ENCODE measurements at places on chromosomes 16 and 17.

GRCh38 chr17:55654022-55654421, 68.6 kb downstream of the TMEM100 start:
- no peak for DNase-seq

DNA sequence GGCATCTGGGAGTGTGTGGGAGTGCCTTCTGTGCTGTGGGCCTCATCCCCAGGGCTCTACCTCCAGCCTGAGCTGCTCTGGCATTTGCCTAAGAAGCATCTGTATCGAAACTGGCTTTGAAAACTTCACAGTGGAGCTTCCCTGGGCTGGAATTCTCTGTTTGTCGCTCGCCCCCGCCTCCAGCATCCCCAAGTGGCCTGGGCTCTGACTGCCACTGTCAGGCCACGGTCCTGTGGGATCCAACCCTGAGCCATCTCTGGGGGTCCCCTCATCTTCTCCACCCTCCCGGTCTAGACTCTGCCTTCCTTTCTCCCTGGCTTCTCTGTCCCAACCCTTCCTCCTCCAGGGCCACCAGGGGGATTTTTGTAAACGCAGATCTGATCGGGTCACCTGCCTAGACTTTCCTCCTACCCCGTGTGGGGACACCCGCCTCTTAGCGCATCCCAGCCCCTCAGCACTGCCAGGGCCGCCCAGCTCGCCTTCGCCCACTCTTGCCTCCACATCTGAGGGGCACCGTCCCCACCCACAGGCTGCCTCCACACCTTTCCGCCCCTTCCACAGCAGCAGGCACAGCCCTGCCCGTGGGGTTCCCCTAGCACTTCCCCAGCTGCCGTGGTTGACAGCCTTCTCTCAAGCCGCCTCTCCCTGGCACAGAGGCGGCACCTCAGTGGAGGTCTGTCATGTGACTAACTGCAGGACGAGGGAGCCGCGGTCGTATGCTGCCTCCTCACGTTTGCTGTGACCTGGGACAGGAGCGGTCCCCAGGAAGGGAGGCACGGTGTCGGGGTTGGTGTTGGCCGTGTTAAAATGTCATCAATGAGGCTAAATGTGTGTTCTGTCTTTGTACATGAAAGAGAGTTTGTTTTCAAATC, 12.0 kb downstream of the TBC1D24 start:
- no peak for DNase-seq

GRCh38 chr16:2260250-2260649, 7.7 kb downstream of the RNPS1 start:
- no peak for DNase-seq

GRCh38 chr16:9203956-9204355, 112.5 kb downstream of the HAPSTR1 start:
- no peak for DNase-seq

DNA sequence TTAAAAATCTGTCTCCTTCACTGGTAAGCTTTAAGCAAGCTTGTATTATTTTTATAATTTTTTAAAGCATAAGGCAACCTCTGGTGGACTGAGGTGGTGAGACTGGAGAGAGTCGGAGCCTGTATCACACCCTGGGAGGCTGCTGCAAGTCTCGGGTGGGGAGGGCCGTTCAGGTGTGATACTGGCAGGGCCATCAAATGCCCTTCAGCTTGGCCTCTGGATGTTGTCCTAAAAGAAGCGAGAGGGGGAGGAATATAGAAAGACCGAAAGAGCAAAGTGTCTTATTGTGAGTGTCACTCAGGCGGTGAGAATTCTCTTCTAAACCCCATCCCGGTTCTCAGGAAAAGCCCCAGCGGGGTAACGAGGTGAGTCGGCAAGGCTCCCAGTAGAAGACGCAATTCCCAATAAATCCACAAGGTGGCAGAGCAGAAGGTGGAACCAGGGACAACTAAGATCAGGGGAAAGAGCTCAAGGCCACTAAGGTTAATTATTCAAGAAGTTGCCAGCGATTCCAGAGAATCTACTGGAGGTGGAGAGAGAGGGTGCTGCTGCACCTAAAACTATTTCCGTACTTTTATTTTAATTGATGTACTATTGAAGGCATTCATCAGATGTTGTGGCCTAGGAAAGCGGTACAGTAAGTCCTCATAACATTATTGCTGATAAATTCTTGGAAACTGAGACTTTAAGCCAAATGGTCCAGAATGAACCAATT, 14.1 kb downstream of the C17orf67 start:
- DNase-seq = peak; percentile 87

DNA sequence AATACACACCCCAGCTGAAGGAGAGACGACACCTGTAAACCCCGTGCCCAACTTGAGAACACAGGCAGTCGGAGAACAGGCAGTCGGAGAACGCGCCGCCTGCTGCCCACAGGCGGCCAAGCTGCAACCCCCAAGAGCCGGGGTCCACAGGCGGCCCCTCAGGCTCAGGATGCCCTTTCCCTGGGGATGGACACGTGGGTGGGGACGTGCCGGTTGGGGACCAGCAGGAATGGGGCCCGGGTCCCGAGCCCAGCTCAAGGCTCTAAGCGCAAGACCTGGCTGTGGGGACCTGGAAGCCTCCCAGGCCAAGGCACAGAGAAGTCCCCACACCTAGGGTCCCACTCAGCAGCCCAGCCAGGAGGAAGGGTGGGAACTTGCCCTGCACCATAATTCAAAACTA, 79.5 kb upstream of the GNG13 start:
- no peak for DNase-seq

GRCh38 chr16:11456741-11457140, 111.5 kb downstream of the RMI2 start:
- no peak for DNase-seq

DNA sequence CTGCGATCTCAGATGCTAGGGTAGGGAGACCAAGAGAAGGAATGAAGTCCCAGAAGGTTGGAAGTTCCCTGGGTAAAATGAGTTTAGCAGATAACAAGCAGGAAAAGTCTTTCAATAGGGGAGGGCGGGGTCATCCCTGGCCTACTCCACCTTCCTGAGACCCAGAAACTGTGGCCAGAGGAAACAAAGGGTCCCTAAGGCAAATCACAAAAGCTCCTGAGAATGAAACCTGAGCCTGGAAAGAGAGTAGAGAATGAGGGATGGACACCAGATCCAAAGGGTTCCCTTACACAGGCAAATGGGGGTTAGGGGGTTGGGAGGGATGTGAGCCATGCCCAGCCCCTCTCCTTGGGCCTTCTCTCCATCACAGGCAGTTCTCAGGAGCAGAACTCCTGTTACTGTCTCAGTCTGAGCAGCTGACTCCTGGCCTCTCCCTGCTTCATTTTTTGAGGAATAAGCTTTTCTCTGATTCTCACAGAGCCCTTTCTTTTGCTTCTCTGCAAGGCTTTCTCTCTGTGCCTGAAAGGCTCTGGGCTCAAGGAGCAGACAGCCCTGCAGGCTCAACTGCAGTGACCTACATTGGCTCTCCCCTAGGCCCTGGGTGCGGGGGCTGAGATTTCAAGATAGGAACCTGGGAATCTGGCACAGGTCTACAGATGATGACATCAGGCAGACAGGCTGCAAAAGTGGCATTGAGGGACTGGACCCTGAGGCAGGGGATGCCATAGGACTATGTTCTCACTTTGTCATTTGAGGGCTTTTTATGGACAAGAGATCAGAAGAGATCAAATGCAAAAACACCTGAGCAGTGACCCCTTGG, 9.8 kb upstream of the NR1D1 start:
- peak; percentile 72 for DNase-seq

DNA sequence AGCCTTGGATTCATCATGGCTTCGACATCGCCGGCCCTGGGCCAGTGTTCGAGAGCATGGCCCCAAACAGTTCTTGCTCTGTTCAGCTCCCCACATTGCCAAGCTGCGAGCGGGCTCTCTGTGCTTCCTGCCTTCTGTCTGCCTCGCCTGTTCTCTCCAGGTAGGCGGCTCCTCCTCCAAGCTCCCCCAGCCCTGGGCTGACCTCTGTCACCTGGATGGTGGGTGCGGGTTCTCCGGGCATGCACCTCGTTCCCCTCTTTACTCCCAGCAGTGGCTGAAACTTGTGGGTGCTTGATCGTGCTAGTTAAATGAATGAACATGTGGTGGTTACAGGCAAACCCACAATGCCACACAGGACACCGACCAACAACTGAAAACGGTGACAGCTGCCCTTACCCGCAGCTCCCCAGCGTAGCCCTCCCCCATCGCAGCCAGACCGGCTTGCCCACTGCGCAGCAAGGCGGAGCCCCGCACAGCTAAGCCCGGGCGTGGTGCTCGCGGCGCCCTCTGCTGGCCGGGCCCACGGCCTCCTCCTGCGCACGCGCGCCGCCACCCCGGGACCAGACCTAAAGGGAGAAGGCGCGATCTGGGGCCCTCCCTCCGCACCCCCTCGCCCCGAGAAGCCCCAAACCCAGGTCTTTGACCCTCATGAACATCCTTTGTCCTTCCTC, 23.0 kb upstream of the EIF1 start:
- peak; percentile 97 for DNase-seq

DNA sequence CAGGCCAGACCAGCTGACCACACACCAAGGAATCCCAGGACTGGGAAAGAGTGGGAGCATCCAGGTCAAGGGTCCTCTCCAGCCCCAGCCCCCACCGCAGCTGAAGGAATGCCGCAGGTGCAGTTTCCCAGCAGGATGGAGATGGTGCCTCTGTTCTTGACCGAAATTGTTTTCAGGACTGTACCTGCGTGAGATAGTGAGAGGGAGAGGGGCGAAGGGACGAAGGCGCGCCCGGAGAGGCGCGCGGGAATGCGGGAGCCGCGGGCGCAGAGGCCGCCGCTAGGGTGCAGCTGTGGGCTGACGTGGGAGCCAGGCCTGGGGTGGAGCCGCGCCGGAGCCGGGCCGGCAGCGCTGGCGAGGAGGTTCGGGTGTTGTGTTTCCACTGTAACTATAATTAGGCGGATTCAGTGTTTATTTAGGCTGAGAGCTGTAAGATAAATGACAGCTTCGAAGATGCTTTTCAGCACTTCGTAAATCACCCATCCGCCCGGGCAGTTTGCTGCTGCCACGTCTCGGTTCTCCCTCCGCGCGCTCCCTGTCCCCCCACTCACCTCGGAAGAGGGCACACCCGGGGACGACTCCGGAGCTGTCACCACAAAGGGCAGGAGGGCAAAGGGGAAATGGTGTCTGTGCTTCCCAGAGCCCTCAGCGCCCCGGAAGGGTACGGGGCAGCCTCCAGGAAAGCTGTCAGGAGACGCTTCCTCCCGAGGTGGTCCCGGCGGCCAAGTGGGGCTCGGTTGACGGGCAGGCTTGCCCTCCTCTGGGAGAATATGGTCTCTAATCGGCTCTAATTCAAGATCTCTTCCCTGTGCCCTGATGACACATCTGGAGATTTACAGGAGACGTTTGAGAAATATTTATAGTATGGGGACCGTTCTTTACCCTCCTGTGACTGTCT, 38.2 kb downstream of the HOXB1 start:
- DNase-seq = peak; percentile 84

DNA sequence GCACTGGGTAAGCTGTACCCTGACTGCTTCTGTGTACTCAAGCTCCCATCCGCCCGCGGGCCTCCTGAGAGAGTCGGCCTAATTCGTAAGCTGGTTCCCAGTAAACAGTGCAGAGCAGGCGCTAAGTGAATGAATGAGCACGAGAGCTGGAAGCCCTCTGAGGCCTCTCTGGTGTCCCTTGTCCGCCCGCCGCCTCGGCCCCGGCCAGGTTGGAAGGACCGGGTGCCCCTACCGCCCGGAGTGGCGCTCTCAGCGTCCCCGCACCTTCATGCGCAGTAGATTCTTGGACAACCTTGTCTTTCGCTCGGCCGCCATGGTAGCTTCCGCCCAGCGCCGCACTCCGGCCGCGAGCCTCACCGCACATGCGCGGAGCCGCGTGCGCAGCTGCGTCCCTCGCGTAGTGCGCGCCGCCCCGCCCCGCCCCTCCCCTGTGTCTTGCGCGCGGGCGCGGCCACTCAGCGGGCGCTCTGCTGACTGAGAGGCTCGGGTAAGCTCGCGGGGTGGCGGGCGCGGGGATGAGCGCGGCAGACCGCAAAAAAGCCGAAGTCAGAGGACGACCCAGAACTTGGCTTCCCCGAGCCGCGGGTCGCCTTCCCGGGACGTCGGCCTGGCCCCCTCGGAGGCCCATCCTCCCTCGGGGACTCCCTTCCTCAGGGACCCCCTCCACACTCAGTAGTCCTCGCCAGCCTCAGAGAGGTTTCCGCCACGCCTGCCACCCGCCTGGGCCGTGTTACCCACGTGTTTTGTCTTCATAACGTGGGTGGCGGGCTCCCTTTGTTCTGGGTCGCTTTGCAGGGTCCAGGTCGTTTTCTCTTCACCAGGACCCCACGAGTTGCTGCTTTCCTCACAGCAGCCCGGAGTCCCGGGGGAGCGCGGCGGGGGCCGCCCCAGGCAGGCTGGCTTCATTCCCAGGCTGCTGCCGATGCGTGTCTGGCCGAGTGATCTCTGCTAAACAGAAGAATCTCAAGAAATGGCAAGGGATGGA, at the start of gene MPHOSPH6:
Gene MPHOSPH6, minus strand, starts transcription at position 364 of the 985 bp plus-strand sequence. Its CDS starts 49 bp downstream, at position 315.
- peak; percentile 94 for DNase-seq

GRCh38 chr17:45262516-45263476, 902 bp upstream of the SPATA32 start:
- DNase-seq = no peak

DNA sequence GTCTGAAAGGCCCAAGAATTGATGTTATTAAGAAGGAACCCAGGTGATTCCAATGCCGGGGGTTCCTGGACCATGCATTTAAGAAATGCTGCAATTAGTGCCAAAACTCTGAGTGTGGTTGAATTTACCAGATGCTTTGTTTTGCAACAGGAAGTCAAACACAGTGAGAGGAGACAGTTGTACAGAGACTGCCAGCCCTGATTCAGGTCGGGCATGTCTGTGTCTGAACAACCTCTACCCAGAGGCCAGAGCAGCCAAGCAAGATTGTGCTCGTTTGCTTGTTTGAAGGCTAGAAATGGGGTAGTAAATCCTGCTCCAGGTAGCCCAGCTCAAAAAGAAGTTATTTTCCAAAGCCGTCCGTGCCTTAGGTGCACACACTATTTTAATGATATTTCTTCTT, 412.4 kb upstream of the ERCC4 start:
- no peak for DNase-seq

- no peak for DNase-seq
These were observed 6.6 kb upstream of the SNAI3 start for GRCh38 chr16:88692861-88693260.

- DNase-seq = no peak
These were observed 11.8 kb upstream of the GAS7 start for GRCh38 chr17:10210151-10210574.

GRCh38 chr16:76162046-76162445, 115.2 kb upstream of the CNTNAP4 start:
- DNase-seq = no peak
